ENCODE measurements at places on chromosomes 7 and 10.

DNA sequence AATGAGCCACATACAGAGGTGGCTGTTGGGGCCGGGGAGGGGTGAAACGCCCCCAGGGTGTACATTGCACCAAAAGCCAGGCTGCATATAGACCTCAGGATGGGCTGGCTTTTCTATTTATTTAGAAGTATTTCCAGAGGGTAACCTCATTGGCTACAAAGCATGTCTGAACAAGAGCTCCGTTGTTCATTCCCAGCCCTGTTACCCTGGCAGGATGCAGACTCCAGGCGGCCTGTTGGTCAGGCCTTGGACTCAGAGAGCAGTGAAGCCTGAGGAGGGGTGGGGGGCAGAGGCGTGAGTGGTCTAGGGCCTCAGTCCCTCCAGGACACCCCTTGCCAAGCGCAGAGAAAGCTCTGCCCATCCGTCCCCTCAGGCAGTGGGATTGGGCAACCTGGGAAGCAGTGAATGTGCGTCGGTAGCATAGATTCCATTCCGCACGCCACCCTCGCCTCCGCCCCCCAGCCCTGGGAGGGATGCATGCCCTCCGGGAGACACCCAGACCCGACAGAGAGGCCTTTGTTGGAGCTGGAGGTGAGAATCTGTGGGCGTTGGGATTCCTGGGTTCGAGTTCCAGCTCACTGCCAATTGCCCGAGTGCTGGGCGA, 41.9 kb downstream of the TCF7L2 start:
- DNase-seq: no peak

DNA sequence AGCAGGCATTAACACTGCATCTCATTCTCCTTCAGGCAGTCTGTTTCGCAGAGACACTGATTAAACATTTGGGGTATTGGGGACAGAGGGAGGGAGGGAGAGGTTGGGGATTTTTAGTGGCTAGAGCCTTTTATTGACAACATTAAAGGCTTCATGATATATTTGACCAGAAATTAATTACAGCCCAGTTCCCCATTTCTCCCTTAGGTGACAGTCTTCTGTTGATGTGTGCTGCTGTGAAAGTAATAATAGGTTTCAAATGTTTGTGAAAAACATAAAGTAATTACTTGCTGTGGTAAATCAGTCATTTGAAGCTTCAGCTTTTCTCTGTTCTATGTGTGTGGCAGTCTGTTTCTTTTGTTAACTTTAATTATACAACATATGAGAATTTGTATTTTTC, 105.3 kb upstream of the LRGUK start:
- no peak for DNase-seq

DNA sequence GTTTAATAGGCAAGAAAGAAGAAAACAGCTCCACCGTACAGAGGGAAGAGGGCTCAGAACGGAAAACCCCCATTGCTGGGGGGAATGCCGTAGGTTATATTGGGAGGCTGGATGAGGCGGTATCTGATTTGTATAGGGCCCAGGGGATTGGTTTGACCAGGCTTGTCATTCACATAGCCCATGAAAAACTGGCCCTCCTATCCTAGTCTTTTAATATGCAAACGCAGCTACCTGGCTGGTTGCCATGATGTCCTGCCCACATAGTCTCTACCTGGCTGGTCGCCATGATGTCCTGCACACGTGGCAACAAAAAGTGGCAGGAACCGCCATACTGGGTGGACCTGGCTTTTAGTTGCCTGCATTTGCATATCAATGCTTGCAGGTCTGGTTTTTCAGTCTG, 84.7 kb downstream of the AUTS2 start:
- DNase-seq: no peak

DNA sequence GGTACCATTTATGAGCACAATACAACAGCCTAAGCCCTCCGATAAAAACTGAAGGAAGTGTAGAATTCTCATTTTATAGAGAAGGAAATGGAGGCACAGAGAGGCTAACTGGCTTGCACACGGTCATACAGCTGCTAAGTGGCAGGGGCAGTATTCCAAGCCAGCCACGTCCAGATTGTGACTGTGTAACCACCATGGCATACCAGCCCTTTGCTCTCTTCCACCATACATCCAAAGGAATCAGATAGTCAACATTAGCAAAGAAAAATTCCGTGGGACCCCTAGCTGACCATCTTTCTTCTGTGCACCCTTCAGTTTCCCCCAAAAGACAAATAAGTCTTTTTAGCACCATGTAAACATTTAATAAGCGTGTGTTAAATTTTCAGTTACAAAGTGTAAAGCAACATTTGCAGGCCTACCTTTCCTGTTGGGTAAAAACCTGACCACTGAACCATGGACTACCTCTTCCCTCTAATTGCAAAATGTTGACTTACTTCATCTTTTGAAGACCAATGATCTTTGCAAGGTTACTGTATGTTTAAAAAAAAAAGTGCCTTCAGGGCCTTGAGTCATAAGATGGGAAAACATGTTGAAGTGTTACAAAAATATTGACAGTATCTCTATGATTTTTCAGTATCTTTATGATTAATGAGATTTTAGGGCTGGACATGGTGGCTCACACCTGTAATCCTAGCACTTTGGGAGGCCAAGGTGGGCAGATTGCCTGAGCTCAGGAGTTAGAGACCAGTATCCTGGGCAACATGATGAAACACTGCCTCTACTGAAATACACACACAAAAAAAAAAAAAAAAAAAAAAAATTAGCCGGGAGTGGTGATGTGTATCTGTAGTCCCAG, 24.3 kb upstream of the PDZD8 start:
- no peak for DNase-seq

GRCh38 chr10:75048669-75049098, 62.8 kb upstream of the SAMD8 start:
- no peak for DNase-seq

GRCh38 chr10:93926613-93927012, 32.8 kb downstream of the SLC35G1 start:
- no peak for DNase-seq

- no peak for DNase-seq
These were observed 273.1 kb downstream of the AGMO start for GRCh38 chr7:15288741-15289140.

DNA sequence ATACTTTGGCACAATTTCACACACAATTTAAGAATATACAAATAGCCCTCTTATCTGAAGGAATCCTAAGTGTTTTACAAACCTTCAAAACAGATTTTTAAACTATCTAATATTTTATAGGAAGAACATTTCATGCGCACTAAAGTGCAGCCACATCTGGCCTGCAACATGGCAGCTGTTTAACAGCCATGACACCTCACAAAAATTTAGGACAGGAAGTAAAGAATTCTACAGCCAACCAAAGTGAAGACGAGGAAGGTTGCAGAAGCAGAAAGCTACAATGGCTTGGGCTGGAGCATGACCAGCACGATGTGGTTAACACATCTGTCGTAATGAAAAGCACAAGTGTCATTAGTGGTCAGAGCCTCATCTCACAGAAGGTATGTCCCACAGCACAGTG, 238.1 kb downstream of the HPSE2 start:
- DNase-seq: no peak

- no peak for DNase-seq
These were observed 30.7 kb upstream of the SLC26A3 start for GRCh38 chr7:107833684-107834106.

- DNase-seq: no peak
These were observed 12.9 kb downstream of the EXOC4 start for GRCh38 chr7:133265821-133266220.

- DNase-seq: no peak
These were observed 34.2 kb upstream of the ADRB1 start for GRCh38 chr10:114009281-114009996.

- DNase-seq: no peak
These were observed 453.4 kb upstream of the PODXL start for GRCh38 chr7:132009778-132010177.

- DNase-seq: peak; percentile 75
These were observed 69.1 kb upstream of the MXI1 start for GRCh38 chr10:110138197-110138812.

- DNase-seq: no peak
These were observed 1101.7 kb upstream of the GHITM start for GRCh38 chr10:83037653-83038052.

GRCh38 chr7:18384491-18385143, 110.9 kb upstream of the HDAC9 start:
- DNase-seq: no peak

DNA sequence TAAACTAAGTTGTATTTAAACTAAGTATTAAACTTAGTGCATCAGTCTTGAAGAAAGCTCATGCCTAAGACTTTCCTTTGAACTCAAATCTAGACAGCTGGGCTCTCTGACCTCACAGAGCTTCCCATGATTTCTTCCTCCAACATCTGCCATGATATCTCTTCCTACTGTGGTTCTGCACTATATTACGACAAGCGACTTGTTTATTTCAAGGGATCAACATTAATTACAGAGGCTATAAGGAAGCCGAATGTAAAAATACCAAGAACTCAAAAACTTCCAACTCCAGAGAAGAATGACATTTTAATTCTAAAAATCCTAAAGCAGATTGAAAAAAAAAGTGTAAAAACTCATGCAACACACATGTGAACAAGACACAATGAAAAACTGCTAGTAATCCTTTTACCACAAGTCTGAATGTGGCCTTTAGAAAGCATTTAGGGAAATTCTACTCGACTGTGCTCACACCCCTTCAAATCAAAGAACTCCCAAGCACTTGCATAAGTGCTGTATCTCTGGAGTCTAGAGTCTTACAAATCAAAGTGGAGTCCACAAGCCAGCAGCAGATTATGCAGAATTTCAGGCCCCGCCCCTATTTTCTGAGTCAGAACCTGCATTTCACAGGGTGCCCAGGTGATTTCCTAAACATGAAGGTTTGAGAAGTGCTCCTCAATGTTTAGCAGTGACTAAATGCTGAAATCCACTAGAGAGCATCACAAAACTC, 22.7 kb upstream of the WASHC2A start:
- no peak for DNase-seq

DNA sequence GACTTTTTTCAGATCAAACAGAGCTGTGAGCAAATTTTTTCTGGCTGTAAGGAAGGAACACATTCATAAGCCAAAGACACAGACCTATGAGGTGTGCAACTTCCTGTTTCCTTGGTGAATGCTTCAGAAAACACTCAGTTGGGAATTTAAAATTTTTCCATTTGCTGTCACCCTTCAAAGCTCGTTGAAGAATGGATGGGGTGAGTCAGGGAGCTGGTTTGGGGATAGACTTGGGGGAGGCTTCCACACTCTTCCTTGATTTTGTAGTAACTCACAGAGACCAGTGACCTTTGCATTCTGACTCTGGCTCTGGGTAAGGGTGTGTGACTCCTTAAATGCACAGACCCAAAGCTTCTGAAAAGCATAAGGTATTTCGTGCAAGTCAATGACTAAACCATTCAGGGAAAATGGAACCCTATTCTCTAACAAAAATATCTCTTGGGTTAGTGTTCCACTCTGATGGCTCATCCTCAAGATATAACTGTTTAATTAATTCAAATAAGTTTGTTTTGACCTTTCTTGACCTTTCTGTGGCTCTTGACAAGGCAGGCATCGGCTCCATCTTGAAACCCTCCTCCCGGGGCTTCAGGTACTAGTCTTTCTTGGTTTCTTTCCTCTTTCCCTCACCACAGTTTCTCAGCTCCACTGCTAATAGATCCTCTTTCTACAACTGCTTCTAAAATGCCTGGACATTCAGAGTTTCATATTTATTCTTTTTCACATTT, 227.8 kb upstream of the INHBA start:
- DNase-seq: no peak

DNA sequence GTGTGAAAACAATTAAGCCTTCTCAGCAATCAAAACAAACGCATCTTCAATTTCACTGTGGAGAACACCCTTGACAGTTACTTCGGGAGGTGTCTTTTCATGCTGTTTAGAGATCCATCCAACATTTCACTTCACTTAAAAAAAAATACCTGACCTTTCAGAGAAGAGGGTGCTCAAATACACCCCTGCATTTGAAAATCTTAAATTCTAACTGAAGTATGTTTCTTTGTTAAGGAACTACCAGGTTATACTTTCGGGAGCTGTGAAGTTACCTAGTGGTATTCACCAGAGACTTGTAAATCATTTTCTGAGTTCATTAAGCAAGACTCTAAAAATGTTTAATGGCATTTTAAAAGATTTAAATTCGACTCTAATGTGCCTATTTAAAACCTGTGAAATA, 38.8 kb downstream of the CNPY1 start:
- no peak for DNase-seq

DNA sequence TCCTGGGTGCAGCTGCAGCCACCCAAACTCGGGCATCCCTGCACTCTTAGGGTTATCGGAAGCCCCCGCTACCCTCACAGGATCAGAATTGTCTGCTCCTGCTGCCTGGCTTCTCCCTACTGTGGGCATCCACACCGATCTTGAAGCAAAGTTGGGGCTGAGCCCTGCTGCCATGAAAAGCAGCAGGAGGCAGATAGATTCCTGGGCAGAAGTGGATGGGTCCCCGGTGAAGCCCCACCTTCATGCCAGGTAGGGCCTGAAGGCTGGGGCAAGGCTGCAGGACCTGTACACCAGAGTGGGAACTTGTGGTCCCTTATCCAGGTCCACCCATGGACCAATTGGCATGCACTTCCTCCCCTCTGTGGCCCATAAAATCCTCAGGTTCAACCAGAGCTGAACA, 922.6 kb upstream of the KCND2 start:
- DNase-seq: no peak

GRCh38 chr7:157978766-157979165, 608.9 kb downstream of the PTPRN2 start:
- DNase-seq: no peak

GRCh38 chr10:124719213-124719851, 24.8 kb downstream of the FAM53B start:
- peak; percentile 68 for DNase-seq

GRCh38 chr7:44636041-44636584, 29.7 kb downstream of the OGDH start:
- DNase-seq: no peak

- DNase-seq: no peak
These were observed 12.9 kb downstream of the TTYH3 start for GRCh38 chr7:2644562-2645273.

GRCh38 chr10:96606216-96606615, 19.4 kb upstream of the TM9SF3 start:
- DNase-seq: no peak

GRCh38 chr10:28939281-28940157, 262.2 kb downstream of the BAMBI start:
- no peak for DNase-seq

Data from naive thymus-derived CD8-positive, alpha-beta T cell (primary cell).